Inflammatory macrophage treated with lipopolysaccharide for 4 hours (primary cell): ENCODE measurements at places on chromosomes 7 and 10.

DNA sequence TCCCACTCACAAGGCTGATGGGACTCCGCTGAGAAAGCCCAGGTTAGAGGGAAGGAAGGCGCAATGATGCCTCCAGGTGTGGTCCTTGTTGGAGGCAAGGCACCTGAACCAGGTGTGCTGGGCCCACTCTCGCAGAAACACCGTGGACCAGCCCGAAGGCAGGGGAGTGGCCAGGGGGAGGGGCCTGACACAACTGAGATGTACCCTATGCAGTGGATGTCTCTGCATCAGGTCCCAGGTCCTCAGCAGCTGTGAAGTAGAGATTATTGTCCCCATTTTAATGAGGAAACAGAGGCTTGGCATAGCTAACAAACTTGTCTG is 32.0 kb downstream of the GBX1 start:
- DNase-seq = no peak

DNA sequence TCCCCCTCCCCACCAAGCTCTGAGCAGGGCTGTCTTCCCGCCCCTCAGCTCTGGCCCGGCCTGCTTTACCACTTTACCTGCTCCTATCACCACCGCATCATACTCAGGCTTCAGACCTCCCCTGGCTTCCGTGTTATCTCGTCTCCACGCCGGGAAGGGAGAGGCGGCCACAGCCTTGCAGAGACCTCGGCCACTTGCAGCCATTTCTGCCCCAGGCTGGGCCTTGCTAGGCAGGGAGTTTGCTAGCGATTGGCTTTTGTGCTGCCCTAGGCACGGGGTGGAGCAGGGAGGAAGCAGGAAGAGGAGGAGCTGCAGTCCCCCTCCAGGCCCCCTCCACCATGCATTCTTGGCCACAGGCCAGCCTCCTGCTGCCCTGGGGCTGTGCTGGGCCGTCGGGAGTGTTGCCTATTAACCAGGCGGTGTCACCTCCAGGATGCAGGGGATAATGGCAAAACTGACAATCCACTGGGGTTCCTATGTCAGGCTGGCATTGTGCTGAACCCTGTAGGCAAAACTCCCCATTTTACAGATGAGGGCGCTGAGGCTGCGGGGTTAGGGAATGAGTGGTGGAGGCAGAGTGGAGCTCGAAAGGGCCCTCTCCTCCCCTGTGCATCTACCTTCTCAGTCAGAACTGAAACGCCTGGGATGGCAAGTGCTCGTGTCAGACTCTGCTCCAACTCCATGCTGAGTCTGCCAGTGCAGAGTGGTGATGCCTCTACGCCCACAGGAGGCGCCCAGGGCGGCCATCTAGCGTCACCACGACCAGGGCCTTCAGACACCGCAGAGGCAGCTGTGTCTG is at the start of gene PYROXD2:
Gene PYROXD2, minus strand, starts transcription at position 251 of the 799 bp plus-strand sequence. Its CDS starts 47 bp downstream, at position 204.
- DNase-seq = no peak

GRCh38 chr7:27210441-27211083 is 10.7 kb upstream of the HOXA13 start:
- peak; percentile 50 for DNase-seq

DNA sequence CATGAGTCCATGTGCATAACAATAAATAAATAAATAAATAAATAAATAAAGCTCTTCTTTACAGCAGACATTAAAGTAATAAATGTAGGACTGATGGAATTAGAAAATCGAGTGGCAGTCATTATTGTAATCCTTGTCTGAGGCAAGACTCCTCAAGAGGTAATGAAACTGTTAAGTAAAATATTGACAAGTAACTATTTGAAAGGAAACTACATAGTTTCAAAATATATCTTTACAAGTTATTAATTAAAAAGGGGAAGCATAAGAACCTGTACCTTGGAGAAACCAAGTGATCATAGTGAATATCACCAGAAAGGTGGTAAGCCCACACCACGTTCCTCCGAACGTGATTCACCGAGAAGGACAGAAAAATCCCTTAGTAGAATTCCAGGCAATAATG is 285.6 kb upstream of the SORCS1 start:
- no peak for DNase-seq

DNA sequence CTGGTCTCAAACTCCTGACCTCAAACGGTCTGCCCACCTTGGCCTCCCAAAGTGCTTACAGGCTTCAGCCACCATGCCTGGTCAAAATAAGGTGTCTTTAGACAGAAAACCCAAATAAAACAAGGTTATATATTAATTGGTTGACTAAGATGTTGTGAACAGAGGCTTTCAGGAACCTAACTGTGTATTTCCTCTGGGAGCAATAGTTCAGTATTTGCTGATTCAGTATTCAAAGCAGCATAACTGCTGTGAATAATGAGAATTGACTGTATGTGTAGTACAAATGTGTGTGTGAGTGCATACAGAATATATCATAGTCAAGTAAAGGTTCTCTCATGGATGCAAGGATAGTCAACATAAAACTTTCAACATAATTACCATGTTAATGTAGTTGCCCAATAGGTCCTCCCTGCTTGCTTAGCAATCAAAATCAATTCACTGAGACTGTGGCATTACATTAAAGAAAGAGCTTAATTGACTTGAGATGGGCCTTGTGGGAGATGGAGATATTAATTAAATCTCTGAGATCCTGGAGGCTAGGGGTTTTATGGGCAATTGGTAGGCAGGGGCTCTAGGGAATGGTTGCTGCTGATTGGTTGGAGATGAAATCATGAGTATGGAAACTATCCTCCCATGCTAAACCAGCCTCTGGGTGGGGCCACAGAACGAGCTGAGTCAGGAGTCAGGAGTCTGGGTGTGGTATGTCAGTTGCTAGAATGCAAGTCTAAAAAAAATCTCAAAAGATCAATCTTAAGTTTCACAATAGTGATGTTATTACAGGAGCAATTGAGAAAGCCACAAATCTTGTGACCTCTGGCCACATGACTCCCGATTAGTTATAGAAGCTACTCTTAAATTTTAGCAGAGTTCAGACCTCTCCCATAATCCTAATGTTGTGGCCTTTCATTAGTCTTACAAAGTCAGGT is 162.7 kb downstream of the AKR1D1 start:
- peak; percentile 60 for DNase-seq

DNA sequence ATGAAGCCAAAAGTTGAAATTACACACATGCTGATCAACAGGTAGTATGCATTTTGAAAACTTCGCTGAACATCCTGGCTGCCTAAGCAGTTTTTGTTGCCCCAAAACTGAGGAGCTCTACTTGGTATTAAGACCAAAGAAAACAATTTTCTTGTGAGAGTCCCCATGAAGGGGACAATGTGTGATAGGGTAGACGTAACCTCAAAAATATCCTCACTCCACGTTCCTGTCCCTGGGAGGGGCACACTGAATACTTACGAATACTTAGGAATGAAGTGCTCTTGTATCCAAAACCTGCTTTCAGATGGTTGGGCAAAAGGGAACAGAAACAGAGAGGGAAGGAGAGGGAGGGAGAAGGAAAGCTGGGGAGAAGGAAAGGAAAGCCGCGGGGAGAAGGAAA is 24.7 kb downstream of the CCDC6 start:
- DNase-seq = no peak

DNA sequence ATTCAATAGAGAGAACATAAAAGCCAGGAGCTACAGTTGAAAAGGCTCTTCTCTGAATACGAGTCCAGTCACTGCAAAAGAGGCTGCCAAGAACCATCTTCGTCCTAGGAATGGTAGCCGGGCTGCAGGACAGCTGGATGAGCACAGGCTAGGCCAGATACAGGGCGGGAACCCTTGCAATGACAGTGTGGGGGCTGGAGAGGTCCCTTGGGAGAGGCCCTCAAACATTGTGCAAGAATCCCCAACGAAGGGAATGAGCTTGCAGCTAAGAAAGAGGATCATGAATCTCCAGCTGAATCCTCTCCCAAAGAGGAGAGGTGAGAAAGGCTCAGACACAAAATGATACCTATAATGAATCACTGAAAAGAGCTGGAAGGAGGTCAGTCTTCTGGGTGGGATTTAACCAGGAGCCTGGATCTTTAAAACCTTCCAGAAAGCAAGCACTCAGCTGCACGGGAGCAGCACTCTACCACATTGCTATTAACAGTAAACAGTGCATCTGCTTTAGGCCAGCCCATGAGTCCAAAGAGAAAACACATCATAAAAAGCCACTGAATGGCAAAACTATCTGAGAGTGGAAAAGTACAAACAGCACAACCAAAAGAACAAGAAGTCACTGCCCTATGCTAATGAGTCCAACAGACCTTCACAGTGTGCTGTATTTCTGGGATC is 287.9 kb downstream of the TNS3 start:
- DNase-seq = peak; percentile 27

- no peak for DNase-seq
Observed at GRCh38 chr7:139733751-139734150, 44.0 kb downstream of the HIPK2 start.

- DNase-seq = peak; percentile 90
Observed at GRCh38 chr7:37732253-37732652, 48.7 kb downstream of the GPR141 start.

GRCh38 chr10:123972481-123973401 is 81.1 kb upstream of the CPXM2 start:
- no peak for DNase-seq

DNA sequence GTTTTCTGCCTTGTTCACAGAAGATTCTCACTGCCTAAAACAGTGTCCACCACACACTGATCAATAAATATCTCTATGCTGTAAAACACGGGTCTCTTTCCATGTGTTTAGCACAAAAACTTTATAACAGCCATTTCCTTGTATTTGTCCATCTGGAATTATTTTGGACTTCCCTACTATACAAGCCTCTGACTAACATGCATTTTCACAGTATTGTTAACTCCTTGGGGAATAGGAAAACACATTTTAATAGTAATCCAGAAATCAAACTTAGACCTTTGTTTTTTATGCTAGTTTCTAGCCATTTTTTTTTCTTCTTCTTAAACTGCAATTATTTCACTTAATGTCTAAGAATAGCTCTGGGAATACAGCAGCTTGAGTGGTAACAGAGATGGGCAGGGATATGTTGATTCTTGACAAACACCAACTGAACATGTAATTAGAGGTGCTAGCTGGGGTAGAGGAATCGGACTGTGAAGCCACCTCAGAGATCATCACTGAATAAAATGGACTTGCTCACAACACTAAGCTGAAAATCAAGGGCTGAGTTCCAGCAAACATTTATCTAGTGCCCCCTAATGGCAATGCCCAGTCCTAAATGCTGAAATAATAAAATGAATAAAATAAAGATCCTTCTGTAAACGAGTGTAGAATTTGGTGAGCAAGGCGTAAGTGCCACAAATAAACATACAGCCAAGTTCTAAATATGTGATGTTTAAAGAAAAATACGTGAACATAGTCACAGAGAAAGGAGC is 593.1 kb downstream of the SORCS1 start:
- DNase-seq = no peak

DNA sequence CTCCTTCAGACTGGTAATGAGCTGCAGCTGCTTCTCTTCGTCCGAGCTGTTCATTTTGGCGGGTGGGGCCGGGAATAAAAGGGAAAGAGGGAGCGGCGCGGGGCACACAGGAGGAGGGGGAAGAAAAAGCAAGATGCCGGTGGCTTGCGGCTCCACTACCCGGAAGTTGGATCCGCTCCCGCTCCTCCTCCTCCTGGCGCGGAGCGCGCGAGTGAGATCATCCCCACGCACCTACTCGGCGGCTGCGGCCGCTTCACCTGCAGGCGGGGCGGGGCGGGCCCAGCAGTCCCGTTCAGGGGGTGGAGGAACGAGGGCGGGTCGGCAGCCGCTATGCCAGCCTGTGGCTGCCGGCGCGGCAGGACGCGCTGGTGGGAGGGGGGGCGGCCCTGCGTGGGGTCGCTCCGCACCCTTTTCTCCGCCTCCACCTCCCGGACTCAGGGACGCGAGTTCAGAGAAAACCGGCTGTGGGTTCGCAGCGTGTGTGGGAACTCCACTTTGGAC is at the start of gene SHTN1:
Gene SHTN1, minus strand, starts transcription at position 162 of the 501 bp plus-strand sequence. Its CDS starts 108 bp downstream, at position 54.
- DNase-seq = peak; percentile 59

- DNase-seq = no peak
Observed at GRCh38 chr10:89279421-89279869, 22.4 kb upstream of the IFIT2 start.

GRCh38 chr10:71621231-71622153 is 98.1 kb downstream of the C10orf105 start:
- DNase-seq = peak; percentile 67

- DNase-seq = peak; percentile 24
Observed at GRCh38 chr7:149741629-149742028, 31.8 kb downstream of the ZNF467 start.

DNA sequence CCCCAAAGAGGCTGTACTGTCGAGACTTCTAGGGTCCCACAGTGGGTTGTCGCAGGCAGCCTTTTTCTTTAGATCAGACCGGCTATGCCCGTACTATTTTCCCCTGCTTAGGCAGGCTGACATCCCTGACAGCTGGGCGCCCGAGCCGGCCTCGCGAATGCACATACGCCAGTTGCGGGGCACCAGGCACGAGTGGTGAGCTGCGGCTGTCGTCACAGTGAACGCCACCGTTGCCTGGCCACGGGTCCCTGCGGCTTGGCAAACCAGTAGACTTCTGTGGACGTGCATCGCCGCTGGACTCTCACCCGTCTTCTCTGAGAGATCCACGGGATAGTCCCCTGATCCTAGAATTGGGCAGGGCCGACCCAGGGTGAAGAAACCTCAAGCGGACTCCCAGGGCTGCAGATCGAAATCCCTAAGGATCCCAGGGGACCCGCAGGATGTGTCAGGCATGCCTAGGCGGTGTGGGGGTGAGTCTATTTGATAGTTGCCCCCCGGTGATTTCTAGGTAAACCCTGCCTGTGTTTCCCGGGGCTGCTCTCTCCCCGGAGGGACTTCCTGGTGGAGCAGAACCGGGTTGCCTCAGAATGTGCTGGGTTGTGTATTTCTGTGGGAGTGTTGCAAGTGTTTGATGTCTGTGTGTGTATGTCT is 33.0 kb upstream of the ZNF273 start:
- no peak for DNase-seq
